ENCODE measurements at places on chromosomes 12 and 14. TPM values are rescaled to one million over a fixed set of nuclear protein-coding genes. Genes with fewer than 3 reads are reported as not detected.

The PLEKHD1 gene
- not detected for total RNA-seq

The NFATC4 gene
- 13.4 TPM for total RNA-seq

The GPR33 gene
- total RNA-seq: not detected

The BICDL1 gene
- total RNA-seq: 19.5 TPM
